ENCODE measurements at places on chromosomes 11 and 22.

- DNase-seq: no peak
These were observed 31.8 kb downstream of the EIF3M start for GRCh38 chr11:32615422-32615821.

DNA sequence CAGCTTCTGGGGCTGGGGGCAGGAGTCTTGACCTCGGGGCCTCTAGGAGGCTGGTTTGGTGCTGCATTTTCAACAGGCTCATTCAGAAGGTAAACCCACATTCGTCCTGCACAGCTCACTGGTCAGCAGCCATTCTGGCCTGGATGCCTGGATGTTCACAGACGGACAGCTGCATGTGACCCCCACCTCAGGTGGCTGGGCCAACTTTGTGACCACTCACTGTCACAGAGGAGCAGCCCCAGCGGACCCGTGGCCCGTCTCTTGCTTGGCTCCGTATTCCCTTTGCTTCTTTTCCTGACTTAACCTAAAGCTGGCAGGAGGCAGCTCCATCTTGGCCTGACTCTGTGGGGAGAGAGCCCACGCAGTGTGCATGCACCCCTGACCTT lies 8.2 kb downstream of the DGCR8 start:
- DNase-seq: no peak

GRCh38 chr11:115377882-115378296 lies 126.3 kb downstream of the CADM1 start:
- DNase-seq: no peak

- DNase-seq: no peak
These were observed 1251.9 kb downstream of the BRD1 start for GRCh38 chr22:48575618-48576332.

- no peak for DNase-seq
These were observed 18.6 kb downstream of the PPP6R2 start for GRCh38 chr22:50361688-50362087.

GRCh38 chr11:117170210-117170609 lies 8.3 kb upstream of the SIDT2 start:
- DNase-seq: no peak

DNA sequence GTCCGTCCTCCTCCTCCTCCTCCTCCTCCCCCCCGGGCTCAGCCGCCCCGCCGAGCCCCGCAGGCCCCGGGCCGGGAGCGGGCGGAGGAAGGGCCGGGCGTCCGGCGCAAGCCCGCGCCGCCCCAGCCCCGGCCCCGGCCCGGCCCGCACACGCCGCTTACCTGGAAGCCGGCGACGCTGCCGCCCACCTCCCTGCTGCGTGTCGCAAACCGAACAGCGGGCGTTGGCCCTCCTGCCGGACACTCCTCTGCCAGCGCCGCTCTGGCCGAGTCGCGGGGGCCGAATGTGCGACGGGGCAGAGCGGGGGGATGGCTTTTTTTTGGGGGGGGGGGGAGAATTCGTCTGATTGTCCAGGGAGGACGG lies 1.1 kb downstream of the IGF2 start:
- no peak for DNase-seq

DNA sequence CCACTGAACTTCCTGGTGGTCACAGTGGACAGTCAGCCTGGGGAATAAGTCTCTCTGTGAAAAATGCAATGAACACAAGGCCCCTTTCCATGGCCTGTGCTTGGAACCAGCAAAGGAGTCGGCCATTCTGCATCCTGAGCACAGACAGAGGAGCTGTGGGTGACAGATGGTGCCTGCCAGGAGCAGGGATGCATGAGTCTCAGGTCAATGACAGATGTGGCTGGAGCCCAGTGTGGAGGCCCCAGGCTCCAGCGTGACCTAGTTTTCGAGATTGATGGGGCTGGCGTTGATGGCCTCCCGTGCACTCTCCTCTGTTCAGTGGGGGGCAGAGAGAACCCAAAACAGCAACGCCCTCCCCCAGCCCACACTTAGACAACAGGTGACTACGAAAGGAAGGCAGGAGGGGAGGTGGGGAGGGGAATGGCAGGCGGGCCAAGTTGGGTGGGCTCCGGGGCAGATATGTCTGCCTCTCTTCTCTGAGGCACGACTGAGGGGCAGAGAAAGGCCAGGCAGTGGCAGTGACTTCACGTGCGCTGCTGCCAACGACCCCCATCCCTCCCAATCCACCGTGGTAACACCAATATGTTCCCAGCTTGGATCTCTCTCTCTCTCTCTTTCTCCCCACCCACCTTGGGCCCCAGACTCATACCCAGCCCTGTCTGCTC lies 34.4 kb upstream of the CD5 start:
- no peak for DNase-seq

DNA sequence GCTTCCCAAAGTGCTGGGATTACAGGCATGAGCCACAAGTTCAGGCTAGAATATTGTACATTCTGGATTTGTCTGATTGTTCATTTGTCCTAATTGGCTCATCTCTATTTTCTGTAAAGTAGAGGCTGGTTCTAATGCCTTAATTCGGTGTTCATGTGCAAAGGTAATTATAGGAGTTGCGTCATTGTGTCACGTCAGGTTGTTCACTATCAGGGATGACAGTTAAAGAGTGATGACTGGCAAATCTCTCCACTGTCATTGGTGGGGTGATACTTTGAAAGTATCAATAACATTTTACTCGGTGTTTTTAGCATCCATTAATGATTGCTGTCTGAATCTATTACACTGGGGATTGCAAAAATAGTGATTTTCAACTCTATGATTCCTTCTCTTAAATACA lies 103.5 kb downstream of the HIPK3 start:
- DNase-seq: no peak

GRCh38 chr11:117044287-117045035 lies 53.8 kb downstream of the SIK3 start:
- no peak for DNase-seq

DNA sequence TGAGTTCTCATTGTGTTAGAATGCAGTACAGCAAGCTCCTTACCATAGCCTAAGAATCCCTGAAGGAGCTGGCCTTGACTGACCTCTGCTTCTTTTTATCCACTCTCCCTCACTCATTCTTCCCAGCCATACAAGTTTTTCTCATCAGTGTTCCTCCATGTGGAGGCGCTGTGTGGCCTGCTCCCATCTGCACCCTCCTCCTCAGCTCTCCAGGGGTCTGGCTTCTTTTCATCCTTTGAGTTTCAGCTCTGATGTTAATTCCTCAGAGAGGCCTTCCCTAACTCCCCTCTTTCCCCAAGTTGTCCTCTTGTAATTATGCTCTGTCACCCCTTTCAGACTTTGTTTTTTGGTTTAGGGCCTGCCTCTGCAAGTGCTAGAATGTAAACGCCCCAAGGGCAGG lies 144.8 kb downstream of the WNT7B start:
- DNase-seq: no peak

DNA sequence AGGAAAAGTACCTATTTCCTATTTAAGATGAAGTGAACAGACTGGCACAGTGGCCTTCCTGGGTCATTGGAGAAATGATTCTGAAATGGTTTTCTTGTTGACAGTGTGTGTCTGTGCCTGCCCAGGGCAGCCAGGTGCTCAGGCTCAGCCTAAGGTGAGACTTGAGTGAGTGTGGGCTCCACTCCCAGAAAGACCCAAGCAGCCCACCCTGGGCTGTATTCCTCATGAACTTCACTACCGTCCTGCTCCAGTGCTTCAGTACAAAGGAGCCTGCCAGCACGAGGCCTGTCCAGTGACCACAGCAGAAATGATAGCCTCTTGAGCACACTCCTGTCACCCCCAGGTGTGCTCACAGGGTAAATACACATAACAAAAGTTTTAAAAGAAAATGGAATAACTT lies 49.5 kb downstream of the GAB4 start:
- DNase-seq: no peak

GRCh38 chr11:12640355-12640754 lies 33.9 kb upstream of the TEAD1 start:
- DNase-seq: no peak

DNA sequence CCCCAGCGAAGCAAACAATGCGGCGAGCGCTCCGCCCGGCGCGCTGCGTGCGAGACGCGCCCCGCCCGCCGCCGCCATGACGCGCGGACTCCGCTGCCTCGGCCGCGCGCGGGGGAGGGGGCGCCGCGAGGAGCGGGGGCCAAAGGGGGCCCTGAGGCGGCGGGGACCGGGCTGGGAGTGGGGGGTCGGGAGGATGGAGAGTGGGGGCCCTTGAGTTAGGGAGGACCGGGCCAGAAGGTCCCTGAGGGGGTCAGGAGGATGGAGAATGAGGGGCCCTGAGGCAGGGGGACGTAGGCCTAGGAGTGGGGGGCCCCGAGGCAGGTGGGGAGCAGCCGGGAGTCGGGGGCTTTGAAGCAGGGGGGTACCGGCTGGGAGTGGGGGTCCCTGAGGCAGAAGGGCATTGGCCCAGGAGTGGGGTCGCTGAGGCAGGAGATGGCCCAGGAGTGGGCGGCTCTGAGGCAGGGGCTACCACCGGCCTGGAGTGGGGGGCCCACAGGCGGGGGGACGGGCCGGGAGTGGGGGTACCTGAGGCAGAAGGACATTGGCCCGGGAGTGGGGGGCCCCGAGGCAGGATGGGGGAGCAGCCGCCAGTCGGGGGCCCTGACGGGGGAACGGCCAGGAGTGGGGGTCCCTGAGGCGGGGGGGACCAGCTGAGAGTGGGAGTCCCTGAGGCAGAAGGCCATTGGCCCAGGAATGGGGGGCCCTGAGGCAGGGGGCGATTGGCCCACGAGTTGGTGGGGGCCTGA lies at the start of gene BRD1:
Gene BRD1 (minus strand): TSS at position 21 of the 746 bp plus-strand sequence. CDS start 3,556 bp downstream, outside the sequence.
- DNase-seq: peak; percentile 53

DNA sequence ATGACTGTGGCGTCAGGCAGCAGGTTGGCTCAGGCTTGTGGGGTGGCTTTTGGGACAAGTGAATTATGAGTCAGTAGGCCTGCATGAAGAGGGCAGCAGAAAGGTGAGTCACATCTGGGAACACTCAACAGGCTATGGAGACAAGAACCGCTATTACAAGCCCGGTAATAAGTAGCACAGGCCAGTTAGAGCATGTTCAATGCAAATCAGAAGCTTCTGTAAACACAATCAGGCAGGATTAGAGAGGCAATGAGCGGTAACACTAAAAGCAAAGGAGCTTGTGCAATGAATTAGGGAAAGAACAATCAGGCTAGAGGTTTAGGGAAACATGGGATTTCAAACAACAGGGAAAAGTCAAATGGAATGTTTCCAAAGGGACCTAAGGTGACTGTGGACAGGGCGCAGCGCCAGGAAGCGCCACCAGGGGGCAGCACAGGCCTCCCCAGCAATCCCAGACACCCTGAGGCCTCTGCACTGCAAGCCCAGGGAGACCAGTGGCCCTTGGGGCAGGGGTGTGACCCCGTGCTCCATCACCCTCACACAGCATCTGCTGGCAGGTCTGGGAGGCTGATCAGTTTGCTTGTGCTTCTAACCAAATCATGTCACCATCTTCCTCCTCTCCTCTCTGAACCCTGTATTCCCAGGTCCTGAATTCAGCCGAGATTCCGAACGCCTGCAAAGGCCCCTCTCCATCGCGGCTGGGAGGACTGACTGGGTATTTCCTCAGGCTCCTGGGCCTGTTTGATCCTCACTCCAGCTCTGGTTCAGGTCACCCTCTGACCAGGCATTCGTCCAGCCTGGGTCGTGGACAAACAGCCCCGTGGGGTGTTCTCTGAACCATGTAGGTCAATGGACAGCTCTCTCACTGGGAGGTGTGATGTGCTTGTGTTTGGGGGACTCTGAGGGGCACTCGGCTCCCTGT lies 50.0 kb downstream of the C11orf58 start:
- DNase-seq: peak; percentile 49

DNA sequence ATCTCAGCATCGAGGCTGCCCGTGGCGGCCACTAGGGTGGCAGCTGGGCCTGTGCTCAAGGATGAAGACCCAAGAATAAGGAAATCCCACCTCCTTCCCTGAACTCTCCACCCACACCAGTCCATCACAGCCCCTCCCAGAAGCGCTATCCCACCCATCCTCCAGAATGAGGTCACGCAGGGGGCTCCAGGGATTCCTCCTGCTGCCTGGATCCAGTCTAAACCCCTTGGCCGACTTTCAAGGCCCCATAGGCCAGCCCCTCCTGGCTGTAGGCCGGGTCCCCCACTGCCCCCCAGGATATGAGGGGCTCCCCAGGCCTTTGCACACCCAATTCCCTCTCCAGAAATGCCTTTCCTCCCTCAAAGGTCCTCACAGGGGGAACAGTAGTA lies 19.0 kb upstream of the SCGB1A1 start:
- no peak for DNase-seq

DNA sequence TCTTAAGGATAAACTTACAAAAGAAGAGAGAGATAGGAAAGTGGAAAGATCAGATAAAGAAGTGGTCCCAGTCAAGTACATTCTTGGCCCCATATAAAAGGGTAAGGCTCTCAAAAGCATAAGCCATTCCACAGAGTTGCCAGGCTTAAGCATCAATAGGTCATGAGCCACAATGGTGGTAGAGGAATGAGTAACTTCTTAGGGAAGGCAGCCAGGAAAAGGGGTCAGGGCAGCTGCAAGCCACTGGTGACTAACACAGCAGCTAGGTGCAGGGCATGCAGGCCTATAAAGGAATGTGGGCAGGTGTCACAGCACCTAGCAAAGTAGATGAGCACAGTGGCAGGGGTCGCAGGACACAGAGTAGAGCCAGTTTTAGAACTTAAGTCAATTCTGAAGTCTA lies 302.6 kb upstream of the FAT3 start:
- DNase-seq: no peak

DNA sequence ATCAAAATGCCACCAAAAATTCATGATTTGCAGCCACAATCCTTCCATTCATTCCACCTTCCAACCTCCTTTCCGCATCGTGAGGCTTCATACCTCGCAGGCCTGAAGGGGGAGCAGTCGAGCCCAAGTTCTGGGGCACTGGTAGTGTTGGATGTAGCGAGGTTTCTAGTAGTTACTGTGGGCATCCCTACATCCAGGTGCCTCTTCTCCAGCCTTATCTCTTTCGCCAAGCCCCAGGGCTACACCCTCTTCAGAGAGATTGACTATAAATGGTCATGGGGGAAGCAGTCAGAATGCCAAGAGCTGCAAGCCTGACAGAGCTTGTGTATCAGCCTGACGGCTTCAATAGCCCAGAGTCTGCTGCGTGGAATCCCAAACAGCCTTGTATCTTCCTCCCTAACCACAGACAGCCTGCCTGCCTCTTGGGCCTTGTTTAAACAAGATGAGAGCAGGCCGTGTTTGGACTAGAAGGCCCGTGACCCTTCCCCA lies 28.9 kb downstream of the CLMP start:
- no peak for DNase-seq

DNA sequence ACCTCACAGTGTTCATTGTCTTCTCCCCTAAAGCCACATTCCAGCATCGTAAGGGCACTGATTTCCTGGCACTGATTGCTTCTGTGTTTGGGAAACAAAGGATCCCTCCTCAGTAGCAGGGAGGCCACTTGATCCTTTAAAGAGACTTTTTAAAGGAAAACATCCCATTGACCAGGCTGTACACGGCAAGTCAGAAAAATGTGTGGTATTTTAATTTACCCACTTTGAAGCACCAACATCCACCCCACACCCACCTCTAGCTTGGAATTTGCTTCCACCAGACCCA lies 364.9 kb downstream of the SHANK2 start:
- DNase-seq: no peak

GRCh38 chr11:132971351-132971750 lies 561.0 kb downstream of the OPCML start:
- no peak for DNase-seq

DNA sequence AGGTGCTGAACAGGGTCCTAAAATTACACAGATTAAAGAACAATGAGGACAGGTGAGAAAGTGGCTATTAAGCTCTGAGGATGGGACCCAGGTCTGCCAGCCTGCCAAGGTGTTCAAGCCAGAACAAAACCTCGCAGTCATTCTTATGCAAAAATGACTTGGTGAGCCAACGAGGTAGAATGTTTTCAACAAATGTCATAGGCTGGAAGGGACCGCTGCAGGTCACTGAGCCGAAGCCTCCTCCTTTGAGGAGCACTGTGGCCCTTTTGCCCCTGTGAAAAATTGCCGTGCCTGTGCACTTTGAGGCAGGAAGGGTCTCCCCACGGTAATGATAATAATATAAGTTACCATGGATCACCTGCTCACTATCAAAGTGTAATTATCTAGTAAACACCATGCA lies 216.2 kb downstream of the DSCAML1 start:
- no peak for DNase-seq

Measured in activated T-cell treated with anti-CD3 and anti-CD28 coated beads for 24 hours (primary cell).